ENCODE measurements at places on chromosomes 7 and 10.
A peak's percentile ranks its signal among the peaks of the same experiment; 100 is the strongest.

- DNase-seq, result peak; percentile 29
Measured at GRCh38 chr10:60570272-60570865, 180.7 kb upstream of the ANK3 start.

DNA sequence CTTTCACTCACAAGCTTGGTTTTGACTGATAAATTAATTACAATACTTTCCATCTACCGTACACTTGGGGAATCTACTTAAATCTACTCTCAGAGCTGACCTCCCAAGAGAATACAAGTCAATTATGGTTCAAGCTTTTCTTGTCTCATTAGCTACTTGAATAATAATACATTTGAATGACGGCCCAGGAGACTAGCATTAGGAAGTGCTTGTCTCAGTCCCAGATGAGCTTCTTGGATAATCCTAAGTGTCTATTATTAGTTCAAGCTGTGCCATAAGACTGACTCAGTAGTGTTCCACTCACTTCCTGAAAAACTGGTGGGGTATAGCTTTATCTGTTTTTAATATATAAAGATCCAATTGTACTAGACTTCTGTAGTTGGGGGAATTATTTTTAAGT, 100.2 kb downstream of the GNAT3 start:
- no peak for DNase-seq

DNA sequence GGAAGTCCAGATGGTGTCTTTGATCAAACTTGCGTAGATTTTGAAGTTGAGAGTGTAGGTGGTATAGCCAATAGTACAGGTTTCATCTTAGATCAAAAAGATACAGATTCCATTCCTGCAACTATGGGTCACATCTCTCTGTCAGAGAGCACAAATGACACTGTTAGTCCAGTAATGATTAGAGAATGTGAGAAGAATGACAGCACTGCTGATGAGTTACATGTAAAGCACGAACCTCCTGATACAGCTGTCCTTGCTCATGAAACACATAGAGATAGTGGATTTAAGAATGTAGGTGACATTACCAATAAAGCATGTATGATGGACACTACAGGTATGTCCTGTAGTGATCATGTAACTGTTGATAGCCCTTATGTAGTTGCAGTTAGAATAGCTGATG, 59.1 kb downstream of the LOXL4 start:
- DNase-seq, result no peak

GRCh38 chr10:110918269-110918642, 724 bp downstream of the BBIP1 start:
- DNase-seq, result peak; percentile 90

DNA sequence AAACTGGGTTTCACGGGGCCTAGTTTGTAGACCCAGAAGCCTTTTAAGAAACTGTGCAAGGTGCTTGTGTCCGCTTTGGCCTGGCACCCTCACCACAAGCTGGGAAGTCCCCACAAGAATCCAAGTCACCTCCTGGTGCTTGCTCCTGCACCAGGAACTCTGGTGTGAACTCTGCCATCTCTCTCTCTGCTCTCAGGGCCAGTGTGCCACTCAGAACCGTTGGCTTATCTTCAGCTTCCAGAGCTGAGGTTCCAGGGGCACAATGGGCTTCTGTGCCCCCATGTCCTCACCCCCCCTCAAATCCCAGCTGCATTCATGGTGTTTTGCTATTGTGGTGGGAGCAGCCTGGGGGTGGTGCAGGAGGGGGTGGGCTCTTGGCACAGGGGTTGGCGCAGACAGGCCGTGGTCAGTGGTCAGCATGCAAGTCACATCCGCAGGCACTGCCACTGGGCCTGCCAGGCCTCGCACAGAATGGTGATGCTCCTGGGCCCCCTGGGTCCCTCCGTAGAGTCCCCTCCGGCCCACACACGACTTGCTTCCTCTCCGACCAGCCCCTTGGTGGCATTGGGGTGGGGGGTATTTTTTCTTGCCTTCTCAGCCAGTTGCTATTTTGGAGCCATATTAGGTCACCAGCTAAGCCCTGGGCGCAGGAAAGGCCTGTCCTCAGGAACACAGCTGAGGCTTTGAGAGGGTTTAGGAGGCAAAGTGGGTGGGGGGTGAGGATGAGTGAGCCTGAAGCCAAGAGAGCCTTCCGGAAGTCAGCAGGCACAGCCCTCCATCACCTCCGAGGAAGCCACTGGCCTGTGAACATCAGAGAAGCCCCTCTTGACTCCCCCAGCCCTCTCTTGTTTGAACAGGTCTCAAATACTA, 3.0 kb downstream of the ZCCHC24 start:
- DNase-seq, result peak; percentile 87

DNA sequence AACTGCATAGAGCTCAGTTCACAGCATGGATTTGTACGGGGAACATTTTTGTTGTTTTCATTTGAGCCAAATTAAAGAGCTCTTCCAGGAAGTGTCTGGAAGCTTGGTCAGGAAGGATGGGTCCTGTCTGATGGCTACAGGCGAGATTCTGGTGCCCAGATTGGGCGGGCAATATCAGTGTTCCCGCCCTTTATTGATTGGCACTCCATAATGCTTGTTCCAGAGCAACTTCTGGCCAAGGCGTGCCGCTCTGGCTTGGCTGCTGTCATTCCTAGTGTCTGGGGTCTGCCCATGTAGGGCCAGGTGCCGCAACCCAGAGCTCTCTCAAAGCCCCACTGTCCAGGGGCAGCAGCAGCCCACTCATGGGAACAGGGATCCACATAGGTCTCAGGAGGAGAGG, 45.9 kb downstream of the RAMP3 start:
- no peak for DNase-seq

- no peak for DNase-seq
Measured at GRCh38 chr7:20307119-20307518, 23.6 kb upstream of the ITGB8 start.

- DNase-seq, result no peak
Measured at GRCh38 chr7:132866144-132866531, 215.8 kb downstream of the CHCHD3 start.

GRCh38 chr7:144133307-144133706, 10.3 kb downstream of the OR2A14 start:
- DNase-seq, result no peak

- no peak for DNase-seq
Measured at GRCh38 chr10:131925011-131925649, 24.3 kb downstream of the PPP2R2D start.

DNA sequence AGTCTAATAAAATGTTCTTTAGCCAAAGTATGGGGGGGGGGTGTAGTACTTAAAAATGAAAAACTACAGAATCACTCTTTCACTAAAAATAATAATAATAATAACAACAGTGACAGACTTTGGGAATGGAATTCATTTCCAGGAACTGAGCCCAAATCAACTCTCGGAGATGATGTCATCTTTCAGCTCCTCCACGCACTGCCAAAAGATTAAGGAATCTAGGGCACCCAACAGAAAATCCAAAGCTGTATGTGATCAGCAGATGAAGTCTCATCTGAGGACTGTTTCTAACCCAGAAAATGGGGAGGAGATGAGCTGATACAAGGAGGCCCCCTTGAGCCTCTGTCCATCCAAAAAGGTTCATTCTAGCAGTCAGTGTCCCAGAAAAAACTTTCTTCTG, 54.5 kb downstream of the GRB10 start:
- no peak for DNase-seq

GRCh38 chr10:1631282-1631681, 106.0 kb downstream of the ADARB2 start:
- DNase-seq, result no peak

- DNase-seq, result peak; percentile 67
Measured at GRCh38 chr10:60816628-60817397, 38.5 kb downstream of the CDK1 start.

DNA sequence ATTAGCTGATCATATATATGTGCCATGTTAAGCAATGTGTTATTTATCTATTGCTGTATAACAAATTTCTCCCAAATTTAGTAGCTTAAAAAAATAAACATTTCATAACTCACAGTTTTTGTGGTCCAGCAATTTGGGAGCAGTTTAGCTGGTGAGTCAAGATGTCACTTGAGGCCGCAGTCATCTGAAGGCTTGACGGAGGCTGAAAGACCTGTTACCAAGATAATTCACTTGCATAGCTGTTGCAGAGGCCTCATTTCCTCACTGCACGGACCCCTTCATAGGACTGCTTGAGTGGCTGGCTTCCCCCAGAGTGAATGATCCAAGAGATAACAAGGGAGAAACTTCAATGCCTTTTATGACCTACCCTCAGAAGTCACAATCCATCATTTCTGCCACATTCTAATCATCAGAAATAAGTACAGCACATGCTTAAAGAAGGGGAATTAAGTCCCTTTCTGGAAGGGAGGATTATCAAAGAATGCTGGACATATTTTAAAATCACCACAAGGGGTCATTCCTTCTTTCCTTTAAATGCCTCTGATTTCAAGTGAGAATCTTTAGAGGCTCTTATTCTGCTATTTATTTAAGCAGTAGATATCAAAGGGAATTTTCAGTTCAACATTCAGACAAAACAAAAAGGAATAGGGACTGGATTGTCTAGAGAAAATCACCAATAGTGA, 10.5 kb upstream of the SRPK2 start:
- no peak for DNase-seq

DNA sequence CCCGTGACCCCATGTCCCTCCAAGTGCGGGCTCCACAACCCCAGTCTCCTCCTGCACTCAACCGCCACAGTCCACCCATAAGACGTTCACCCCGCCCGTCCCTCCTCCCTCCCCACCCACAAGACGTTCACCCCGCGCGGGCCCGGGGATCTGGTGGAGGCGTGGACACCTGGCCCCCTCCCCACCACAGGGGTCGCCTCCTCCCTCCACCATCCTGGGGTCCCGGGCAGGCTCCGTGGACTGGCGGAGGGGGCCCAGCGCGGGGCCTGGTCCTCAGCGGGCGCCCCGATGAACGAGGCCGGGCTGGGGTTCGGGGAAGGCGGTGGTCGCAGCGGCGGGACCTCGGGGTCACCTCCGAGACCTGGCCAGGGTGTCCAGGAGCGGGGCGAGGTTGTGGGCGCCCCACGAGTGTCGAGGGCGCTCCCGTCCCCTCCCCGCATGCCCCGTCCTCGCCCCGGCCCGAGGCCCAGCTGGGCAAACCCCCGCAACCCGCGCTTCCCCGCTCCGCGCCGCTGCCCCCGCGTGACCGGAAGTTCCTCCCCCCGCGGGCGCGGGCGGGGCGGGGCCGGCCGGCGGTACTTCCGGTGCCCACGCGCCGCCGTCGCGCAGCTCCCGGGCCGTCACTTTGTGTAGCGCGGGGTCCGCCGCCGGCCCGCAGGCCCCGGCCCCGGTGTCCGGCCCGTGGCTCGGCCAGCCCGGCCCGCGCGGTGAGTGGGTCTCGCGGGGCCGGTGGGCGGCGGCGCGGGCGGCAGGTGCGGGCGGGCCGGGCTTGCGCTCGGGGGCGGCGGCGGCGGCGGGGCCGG, at the start of gene ZNF316:
Gene ZNF316 (plus strand): TSS at position 578 of the 803 bp plus-strand sequence. CDS start 5,092 bp downstream, outside the sequence.
- DNase-seq, result peak; percentile 64

GRCh38 chr10:108090476-108091215, 926.1 kb upstream of the SORCS1 start:
- DNase-seq, result no peak

GRCh38 chr10:22086730-22087401, 83.3 kb upstream of the DNAJC1 start:
- DNase-seq, result peak; percentile 46

DNA sequence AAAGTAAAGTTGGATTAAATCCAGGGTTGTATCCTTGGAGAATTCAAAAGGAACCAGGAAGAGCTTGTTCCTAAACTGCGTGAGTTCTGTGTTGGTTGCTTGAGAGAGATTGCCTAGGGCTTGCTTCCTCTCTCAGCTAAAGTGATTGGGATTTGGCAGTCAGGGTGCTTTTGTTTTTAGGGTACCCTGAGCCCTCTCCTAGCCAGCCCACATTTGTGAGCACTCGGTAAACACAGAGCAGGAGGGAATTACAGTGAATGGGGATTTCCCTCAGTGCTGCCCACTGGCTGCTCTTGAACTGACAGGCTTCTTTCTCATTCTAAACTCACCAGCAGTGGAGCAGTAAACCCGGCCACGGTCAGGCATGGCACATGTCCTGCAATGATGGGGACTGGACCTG, 146.9 kb downstream of the TPST1 start:
- DNase-seq, result no peak

DNA sequence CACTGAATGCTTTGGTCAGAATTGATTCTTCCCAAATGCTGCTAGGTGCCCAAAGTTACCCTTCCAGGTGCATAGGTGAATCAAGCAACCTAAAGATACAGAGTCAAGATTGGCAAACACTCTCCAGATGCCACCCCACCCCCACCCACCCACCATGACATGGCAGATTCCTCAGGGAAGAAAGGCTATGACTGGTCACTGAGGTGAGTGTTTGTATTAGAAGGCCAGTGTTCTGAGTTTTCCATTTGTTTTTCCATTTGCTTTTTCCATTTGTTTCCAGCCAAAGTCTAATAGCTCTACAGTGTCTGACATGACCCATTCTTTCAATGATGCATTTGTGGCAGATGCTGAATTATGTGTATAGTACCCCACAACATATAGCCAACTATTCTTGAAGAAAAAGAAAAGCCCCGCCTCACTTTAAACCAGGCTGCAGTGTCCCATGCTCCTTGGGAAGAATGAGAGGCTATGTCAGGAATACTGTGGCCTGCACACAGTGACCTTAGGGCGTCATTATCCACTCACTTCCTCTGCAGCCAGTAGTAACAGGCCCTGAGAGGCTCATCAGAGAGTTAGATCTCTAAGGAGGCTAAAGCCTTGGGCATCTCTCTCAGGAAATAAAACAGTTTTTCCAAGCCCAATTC, 16.1 kb upstream of the HIBADH start:
- DNase-seq, result no peak

DNA sequence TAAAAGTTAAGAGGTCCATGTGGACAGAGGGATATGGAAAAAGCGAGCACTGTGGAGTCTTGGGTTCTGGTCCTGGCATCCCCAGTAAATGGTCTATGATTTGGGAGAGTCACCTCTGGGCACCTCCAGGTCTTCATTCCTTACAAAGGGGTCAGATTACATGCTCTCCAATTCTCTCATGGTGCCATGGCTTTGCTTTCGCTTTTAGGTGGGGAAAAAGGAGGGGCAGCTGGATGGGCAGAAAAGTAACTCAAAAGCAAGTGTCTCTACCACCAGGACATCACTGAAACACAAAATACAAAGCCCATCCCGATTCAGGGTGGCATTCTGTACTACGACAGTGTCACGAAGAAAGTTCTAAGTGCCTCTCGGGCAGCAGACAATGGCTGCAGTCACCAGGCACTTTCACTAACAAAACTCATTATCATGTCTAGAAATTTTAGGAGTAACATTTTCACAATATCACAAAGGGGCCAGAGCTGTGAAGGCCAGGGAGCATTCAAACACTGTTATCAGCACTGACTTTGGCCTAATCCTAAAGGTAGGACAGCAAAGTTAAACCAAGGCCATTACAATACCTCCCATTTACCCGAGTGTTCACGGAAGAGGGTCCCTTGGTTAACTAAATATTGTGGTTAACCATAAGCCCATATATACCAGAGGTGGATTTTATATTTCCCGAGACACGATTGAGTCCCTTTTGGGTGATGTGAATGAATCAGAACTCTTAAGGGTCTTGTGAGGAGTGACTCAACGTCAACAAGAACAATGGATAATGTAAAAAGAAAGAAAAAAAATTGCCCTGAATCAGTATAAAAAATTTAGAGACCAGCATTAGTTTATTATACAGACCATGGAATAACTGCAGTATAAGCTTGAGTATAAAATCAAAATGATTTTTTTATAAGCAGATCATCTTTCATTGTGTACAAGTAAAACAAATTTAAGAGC, 2.5 kb downstream of the PSAP start:
- no peak for DNase-seq
